ENCODE measurements at places on chromosomes 4 and X.
A peak's percentile ranks its signal among the peaks of the same experiment; 100 is the strongest.

GRCh38 chr4:174037631-174038030 is 245.8 kb downstream of the FBXO8 start:
- DNase-seq: no peak

DNA sequence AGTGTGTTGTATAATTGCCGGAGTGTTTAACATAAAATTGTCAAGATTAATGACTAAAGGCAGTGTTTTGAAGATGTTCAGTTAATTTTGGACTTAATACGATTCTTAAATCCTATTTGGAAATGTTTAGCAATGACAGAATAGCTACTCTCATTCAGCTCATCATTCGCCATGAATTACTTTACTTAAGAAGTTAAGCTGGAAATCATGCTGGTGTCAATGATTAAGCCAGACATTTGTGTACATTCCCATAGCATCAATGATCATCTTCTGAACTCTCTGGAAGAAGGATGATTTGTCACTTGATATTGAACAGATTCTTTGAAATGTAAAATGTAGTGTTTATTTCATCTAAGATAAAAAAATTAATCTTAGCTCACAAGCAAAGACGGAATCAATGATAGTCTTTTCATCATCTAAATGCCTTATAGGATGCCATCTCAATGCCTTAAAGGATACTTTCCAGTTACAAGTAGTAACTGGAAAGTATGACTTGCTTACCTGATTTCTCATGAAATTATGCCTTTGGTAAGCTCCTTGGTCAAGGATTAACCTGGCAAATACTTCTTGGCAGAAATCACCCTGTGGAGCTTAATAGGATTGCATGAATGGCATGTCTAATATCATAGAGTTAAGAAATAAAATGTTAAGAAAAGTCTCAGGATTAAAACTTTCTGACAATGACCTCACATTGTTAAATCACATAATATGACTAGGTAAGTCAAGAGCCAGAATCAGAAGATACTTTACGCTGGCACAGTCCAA is 515.5 kb upstream of the AGA start:
- DNase-seq: no peak

- no peak for DNase-seq
Measured at GRCh38 chr4:80043541-80043940, 29.5 kb downstream of the ANTXR2 start.

- DNase-seq: no peak
Measured at GRCh38 chrX:97159916-97160800, 276.4 kb downstream of the RPA4 start.

DNA sequence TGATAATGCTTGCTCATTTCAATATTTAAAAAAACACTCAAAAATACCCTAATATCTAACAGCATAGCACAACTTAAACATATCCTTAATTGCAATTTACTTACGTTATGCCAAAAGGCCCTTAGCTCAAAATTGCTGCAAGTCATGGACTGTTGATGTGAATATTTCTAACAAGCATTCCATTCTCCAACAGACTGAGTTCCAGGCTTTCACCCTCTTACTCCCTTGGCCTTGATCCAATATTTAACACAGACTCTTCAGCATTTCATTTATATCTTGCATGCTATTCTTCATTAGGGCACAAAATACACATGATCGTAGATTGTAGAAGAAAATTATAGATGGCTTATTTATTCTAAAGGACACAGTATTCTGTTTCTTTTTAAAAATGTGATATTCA is 96.5 kb downstream of the RNF150 start:
- DNase-seq: no peak

DNA sequence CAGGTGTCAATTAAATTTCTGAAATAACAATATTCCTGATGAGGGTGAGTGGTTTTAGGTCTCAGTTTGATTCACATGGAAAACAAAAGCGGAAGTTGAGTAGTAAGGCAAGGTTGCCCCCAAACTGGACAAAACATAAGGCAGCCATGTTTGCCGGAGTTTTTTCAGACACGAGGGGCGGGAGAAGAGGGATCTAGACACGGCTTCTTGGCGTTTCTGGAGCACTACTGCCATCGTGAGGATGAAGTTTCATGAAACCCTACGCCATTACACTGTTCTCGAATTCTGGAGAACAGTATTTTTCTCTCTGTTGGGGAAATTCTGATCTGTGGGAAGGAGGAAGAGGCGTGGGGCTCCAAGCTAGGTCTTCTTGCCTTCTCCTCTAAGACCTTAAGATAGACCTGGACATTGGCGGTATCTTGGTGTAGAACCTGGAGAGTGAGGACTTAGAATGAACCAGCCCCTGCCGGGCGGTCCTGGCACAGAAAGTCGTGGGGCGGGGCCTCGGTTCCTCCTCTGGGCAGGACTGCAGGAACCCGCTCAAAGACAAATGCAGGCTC is 160.3 kb downstream of the OR13H1 start:
- DNase-seq: peak; percentile 39

DNA sequence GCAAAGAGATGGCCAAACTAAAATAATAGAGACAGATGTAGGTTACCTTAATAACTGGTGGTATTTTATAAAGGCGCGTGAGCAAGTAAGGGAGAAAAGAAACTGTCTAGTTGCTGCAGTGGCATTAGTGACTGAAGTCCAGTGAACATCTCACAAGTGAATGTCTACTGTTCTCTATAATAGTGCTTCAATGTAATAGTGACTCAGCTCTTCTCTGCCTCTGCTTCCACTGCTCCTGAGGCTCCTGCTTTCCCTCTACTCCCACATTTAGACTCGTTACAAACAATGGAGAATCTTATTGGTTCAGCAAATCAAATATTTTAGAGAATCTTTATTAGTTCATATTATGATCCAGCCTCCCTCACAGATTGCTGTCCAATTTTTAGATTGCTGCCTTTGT is 779.1 kb upstream of the HTR2C start:
- no peak for DNase-seq

GRCh38 chrX:39262641-39263040 is 461.4 kb downstream of the MID1IP1 start:
- no peak for DNase-seq

DNA sequence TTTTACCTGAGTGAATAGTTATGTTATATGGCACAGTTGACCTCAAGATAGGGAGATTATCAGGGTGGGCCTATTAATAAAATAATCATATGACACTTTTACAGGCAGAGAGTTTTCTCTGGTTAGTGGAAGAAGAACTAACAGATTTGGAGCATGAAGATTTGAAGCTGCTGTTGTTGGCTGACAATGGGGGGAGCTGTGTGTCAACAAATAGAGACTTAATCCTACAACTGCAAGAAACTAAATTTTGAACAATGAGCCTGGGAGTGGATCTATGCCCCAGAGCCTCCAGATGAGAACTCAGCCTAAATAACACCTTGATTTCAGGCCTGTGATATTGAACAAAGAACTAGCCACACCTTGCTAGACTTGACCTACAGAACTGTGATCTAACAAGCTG is 7.2 kb upstream of the CCSER1 start:
- DNase-seq: no peak

- no peak for DNase-seq
Measured at GRCh38 chr4:123597586-123597985, 201.0 kb downstream of the SPRY1 start.

- DNase-seq: no peak
Measured at GRCh38 chrX:69207216-69207615, 42.0 kb upstream of the PJA1 start.

GRCh38 chr4:151489462-151490203 is 80.7 kb downstream of the FHIP1A start:
- no peak for DNase-seq

DNA sequence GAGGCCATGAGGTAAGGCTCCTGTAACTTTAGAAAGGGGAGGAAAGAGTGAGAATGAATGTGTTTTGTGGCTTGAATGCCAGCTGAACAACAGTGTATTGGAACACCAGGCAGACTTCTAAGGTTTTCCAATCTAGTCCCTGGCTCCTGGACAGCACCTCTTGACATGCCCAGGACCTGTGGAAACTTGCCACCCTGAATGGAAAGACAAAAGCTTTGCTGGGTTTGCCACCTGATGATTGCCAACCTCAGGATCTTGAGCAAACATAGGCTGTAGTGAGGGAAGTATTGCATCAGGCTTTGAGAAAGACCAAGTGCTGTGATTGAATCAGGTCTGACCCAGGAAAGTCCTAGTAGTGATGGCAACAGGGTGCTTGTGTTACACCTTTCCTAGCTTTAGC is 1393.1 kb upstream of the DIAPH2 start:
- no peak for DNase-seq
